ENCODE measurements at places on chromosomes 11 and 22. TPM values are rescaled to one million over a fixed set of nuclear protein-coding genes. Genes with fewer than 3 reads are reported as not detected.

CHST1 gene
- total RNA-seq, result 50.2 TPM

OR5D13 gene
- total RNA-seq, result not detected

INS gene
- total RNA-seq, result not detected

ACR gene
- not detected for total RNA-seq

RIMBP3B gene
- not detected for total RNA-seq

WBP2NL gene
- total RNA-seq, result 1.3 TPM

OR10A2 gene
- total RNA-seq, result not detected

MS4A12 gene
- not detected for total RNA-seq

OR56B1 gene
- 0.49 TPM for total RNA-seq

MMP7 gene
- total RNA-seq, result not detected

PARVA gene
- total RNA-seq, result 96.7 TPM

OR51E2 gene
- not detected for total RNA-seq

DCHS1 gene
- 73.5 TPM for total RNA-seq

TRIM49 gene
- not detected for total RNA-seq

MUC6 gene
- not detected for total RNA-seq

ZDHHC13 gene
- total RNA-seq, result 11.9 TPM

FOLR3 gene
- total RNA-seq, result not detected

GSTT2B gene
- not detected for total RNA-seq

EXPH5 gene
- 1.9 TPM for total RNA-seq

ANO1 gene
- 122 TPM for total RNA-seq

BTG4 gene
- total RNA-seq, result not detected

OR8D1 gene
- not detected for total RNA-seq

OR5F1 gene
- not detected for total RNA-seq

CASTOR1 gene
- 7.5 TPM for total RNA-seq

DDTL gene
- total RNA-seq, result not detected

TRPM5 gene
- total RNA-seq, result not detected

ADAMTS8 gene
- total RNA-seq, result 17.6 TPM

DDT gene
- 45.5 TPM for total RNA-seq

ANO5 gene
- 7.9 TPM for total RNA-seq

JAML gene
- total RNA-seq, result 3.7 TPM

EMID1 gene
- 0.27 TPM for total RNA-seq

RASL10A gene
- total RNA-seq, result 4.1 TPM

TH gene
- not detected for total RNA-seq

All from thoracic aorta (tissue), 2 donors.